Cerebellum (tissue), 4 donors: ENCODE measurements at places on chromosomes 12 and 14. TPM values are rescaled to one million over a fixed set of nuclear protein-coding genes. Genes with fewer than 3 reads are reported as not detected.

ALX1 gene
- not detected for total RNA-seq

OR4E2 gene
- total RNA-seq = not detected

DNA sequence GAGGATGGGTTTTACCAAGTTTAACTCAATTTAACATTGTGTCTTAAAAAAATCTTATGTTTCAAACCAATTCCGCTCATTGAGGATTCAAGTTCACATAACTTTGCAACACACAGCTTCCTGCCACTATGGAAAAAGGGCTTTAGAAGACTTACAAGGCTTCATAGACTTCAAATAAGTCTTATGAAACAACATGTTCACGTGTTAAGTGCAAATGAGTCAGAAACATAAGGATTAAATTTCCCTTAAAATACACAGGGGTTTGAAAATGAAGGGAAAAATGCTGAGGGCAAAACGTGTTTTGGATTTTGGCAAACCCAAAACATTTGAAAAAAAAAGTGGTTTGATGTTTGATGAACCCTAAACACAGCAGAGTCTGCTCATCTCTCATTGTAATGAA lies 364.8 kb downstream of the BMP4 start:
- no peak for DNase-seq

GRCh38 chr12:56517854-56518253 lies 3.8 kb upstream of the RBMS2 start:
- DNase-seq = no peak

- DNase-seq = peak; percentile 85
Measured at GRCh38 chr12:50246873-50247612, 36.3 kb downstream of the LIMA1 start.
